ENCODE measurements at places on chromosomes 16 and 17.

DNA sequence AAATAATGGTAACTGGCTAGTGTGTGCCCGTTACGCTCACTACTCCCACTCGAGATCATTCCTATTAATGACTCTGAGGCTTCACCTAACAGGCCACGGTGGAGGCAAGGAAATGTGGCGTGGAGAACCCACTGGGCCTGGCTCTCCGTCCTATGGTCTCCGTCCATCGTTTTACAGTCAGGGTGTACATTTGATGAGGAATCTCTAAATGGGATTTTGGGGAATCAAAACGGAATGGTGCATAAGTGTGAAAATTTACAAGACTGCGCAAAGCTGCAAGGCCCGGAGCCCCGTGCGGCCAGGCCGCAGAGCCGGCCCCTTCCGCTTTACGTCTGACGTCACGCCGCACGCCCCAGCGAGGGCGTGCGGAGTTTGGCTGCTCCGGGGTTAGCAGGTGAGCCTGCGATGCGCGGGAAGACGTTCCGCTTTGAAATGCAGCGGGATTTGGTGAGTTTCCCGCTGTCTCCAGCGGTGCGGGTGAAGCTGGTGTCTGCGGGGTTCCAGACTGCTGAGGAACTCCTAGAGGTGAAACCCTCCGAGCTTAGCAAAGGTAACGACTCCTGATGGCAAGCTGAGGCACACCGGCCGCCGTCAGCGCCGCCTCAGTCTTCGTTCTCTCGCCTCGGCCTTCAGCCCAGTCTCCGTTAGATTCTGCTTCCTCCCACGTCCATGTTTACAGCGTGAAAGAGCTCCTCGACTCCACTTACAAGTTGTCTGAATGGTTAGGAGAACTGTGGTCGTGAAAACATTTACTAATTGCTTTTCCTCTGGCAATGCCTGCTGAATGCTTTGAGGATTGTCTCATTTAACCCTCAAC lies at the start of gene RAD51C:
Gene RAD51C (plus strand): TSS at position 364 of the 817 bp plus-strand sequence. CDS start 42 bp downstream, at position 406.
- DNase-seq: peak; percentile 78

GRCh38 chr17:3887804-3888203 lies 5.0 kb downstream of the CAMKK1 start:
- no peak for DNase-seq

DNA sequence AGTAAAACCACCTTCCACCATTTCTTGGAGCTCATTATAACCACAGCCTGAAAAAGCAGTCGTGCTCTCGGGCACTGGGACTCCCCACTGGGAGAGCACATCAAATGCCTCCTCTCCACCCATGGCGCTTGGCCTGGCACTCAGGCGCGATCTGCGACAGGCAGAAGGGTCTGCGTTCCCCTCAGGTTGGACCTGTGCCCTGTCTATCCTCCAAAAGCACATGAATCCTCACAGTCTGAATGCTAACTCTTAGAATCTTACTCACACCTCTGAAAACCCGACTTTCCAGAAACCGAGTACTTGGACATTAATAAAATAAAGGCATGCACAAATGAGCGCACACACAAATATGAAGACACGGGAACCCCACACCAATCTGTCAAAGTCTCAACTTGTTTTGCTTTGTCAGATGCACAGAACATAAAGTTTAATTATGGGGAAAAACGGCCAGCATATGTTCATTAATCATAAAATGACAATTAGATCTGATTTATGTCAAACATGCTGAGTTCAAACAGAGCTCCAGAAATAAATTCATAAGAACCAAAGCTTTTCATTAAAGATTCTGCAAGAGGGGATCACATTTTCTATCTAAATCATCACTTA lies 20.5 kb upstream of the FAAP100 start:
- DNase-seq: no peak

DNA sequence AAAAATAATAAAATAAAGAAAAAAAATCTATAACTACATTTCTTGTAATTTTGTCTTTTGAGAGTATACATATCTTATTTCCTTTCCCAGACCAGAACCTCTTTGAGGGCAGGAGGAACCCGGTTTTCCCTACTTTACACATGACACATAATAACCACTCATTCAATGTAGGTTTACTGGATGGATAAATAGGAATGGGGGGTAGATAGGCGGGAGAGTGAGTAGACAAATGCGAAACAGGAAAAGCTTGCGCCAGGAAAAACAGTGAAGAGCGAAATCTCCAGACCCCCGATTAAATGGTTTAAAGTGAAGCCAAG lies 515 bp upstream of the GOSR2 start:
- DNase-seq: no peak

DNA sequence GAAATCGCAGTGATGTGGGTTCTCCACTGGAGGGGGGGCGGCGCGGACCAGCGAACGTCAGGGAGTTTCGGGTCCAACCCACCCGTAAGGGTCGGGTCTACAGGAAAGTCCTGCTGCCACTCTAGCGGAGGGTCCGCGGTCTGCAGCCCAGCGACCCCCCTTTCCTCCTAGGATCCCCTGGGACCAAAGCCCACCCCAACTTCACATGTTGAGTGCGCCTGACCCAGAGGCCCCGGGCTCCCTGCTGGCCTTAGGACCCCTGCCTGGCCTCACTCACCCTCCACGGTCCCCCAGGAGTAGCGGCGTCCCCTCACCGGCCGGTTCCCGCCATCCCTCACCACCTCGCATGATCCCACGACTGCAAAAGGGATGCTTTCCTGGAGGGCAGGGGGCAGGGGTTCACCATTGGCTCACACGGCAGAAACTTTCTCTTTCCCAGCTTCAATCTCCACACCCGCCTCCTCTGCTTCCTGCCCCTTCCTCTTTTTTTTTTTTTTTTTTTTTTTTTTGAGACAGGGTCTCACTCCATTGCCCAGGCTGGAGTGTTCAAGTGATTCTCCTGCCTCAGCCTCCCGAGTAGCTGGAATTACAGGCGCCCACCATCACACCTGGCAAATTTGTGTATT lies 3.1 kb downstream of the SEPTIN1 start:
- no peak for DNase-seq

- no peak for DNase-seq
Observed at GRCh38 chr16:78396673-78397072, 297.2 kb downstream of the WWOX start.

DNA sequence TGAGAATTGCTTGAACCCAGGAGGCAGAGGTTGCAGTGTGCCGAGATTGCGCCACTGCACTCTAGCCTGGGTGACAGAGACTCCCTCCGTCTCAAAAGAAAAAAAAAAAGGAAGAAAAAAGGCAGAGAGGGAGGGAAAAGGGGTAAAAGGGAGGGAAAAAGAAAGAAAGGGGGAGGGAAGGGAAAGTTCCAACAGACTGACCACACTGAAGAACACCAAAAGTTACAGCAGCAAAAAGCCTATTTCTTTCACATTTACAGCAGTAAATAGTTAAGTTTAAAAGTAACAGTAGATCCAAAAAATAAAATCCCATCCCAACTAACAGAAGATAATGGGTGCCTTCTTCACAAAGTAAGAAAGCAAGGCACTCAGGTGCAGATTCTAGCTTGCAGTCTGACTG lies 36.9 kb upstream of the C17orf78 start:
- DNase-seq: no peak

GRCh38 chr17:50806141-50806643 lies 29.2 kb upstream of the WFIKKN2 start:
- DNase-seq: no peak

DNA sequence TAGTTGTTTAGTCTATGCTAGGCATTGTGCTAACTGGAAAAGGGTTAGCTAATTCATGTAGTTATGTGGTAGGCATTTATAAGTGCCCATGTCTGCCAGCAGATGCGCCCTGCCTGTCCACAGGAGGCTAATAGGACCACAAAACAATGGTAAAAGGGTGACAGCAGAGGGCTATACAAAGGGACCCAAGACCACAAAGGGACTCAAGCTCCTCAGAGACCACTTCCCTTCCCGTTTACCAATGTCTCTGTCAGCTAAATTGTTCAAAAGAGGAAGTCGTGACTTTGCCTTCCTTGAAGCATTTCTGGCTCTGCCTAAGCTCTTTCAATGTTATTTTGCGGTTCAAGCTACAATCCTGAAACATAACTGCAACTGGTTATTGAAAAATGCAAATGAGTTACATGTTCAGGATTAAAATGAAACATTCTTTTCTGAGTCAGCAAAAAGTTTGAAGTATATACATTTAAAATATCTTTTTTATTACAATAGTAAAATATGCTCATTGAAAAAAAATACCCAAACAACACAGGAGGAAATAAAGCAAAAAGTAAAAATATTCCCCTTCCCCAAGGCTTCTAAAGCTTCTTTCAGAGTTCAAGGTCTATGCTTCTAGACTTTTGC lies 149.2 kb downstream of the MAF start:
- DNase-seq: no peak

DNA sequence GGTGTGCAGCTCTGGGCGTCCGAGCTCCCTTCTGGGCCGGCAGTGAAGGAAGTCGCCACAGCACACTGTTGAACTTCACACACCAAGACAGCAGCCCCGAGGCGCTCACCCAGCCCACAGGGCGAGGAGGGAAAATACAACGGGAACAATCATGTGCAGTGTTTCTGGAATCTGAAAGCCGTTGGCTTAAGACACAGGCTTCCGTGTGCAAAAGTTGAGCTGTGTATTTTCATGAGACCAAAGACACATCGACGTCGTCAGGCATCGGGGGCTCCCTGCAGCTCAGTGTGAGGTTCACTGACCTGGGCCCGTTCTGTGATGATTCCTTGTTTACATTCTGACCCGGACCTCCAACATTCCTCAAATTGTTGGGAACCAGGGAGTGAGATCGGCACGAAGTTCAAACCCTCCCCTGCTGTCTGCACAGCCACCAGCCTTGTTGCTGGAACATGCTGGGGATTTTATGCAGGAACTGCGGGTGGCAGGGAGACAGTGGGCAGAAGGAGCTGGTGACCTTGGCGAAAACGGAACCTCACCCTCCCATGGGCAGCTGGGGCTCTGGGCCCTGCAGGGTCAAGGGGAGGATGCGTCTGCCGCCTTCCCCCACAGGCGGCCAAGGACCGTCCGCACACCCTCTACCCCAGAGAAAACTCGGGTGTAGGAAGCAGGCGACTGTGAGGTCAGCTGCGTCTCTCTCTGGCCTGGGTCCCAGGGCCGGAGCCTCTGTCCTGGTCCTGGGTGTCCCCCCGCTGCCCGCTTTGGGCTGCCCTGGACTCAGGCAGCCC lies 72.2 kb downstream of the METRNL start:
- no peak for DNase-seq

GRCh38 chr17:64534187-64534586 lies 27.4 kb downstream of the CEP95 start:
- DNase-seq: no peak

GRCh38 chr16:877242-878071 lies 76.9 kb upstream of the GNG13 start:
- no peak for DNase-seq

GRCh38 chr16:79099716-79100115 lies 500.8 kb downstream of the MAF start:
- DNase-seq: no peak

- DNase-seq: no peak
Observed at GRCh38 chr16:31785126-31785525, 88.5 kb upstream of the ZNF267 start.

- no peak for DNase-seq
Observed at GRCh38 chr16:24689128-24689527, 40.3 kb upstream of the TNRC6A start.

GRCh38 chr17:57761887-57762286 lies 16.8 kb upstream of the CCDC182 start:
- no peak for DNase-seq
